ENCODE measurements at places on chromosomes 2 and 18. TPM values are rescaled to one million over a fixed set of nuclear protein-coding genes. Genes with fewer than 3 reads are reported as not detected.
A peak's percentile ranks its signal among the peaks of the same experiment; 100 is the strongest.

The SLC16A14 gene
- total RNA-seq, result 4.7 TPM

The DOK6 gene
- 5.9 TPM for total RNA-seq

The TACR1 gene
- total RNA-seq, result 1.4 TPM

The SP140 gene
- 12.7 TPM for total RNA-seq

DNA sequence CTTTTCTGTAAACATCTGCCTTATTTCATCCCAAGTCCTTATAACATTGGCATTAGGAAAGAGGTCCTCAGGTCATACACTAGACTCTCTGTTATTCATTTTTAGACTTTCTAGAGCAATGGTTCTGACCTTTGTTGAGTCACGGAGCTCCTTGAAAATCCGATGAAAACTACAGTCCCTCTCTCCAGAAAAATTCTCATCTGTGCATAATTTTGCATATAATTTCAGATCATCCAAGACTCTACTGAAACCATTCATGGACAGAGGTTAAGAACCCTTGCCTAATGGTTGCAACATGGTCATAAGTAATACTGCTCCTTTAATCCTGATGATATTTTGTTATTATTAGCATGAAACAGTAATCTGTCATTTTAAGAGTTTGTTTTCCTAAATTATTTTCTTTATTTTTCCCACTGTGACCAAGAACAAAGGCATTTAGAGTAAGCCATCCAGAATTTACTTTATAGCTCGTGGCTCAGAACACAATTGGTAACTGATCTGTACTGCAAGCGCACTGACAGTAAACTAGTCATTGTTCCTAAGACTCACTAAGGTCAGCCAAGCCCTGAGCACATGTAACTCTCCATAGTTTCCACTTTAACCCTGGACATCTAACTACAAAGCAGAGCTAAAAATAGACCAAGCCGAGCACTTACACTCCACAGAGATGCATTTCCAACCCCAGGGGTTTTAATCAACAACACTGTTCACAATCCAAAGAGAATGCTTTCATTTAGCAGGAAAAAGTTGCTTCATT lies 8.4 kb downstream of the MYOM1 start:
- no peaks in the 10 kb centered on the region for H3K4me1 ChIP-seq
- H3K27ac ChIP-seq, result no peak overlapping the region
- H3K36me3 ChIP-seq, result no peaks in the 10 kb centered on the region
- DNase-seq, result no peak
- H3K27me3 ChIP-seq, result no peaks in the 10 kb centered on the region

DNA sequence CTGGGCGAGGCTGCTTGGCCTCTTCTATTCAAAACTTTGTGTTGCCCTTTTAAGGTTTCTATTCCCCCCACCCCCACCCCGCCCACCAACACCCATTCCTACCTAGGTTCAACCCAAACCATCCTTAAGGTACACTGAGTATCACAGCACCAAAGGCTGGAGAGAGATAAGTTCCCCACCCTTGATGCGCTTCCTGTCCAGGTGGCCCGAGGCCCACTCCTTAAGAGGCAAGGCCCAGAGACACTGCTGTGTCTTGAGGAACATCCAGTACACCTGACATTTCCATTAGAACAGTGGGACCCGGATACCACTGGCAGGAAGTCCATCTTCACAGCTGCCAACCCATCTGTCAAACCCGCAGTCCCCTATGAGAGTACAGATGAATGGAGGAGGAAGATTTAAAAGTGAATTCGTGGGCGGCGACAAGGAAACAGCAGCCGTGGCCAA lies 277 bp upstream of the INPP1 start:
- no peaks in the 10 kb centered on the region for H3K36me3 ChIP-seq
- no peaks in the 10 kb centered on the region for H3K27me3 ChIP-seq
- no peak for DNase-seq

GRCh38 chr2:19898592-19899329 lies 3.0 kb downstream of the TTC32 start:
- H3K4me3 ChIP-seq, result no peak overlapping the region
- no peak for DNase-seq
- peaks cover 37% of the 10 kb centered on the region for H3K4me1 ChIP-seq
- H3K27ac ChIP-seq, result no peak overlapping the region
- no peaks in the 10 kb centered on the region for H3K27me3 ChIP-seq

- H3K27ac ChIP-seq, result no peak overlapping the region
- H3K36me3 ChIP-seq, result no peaks in the 10 kb centered on the region
- DNase-seq, result no peak
- no peak overlapping the region for H3K4me3 ChIP-seq
- H3K4me1 ChIP-seq, result no peaks in the 10 kb centered on the region
- no peaks in the 10 kb centered on the region for H3K27me3 ChIP-seq
These were observed 91.9 kb downstream of the PPP1R1C start for GRCh38 chr2:182077448-182078142.

DNA sequence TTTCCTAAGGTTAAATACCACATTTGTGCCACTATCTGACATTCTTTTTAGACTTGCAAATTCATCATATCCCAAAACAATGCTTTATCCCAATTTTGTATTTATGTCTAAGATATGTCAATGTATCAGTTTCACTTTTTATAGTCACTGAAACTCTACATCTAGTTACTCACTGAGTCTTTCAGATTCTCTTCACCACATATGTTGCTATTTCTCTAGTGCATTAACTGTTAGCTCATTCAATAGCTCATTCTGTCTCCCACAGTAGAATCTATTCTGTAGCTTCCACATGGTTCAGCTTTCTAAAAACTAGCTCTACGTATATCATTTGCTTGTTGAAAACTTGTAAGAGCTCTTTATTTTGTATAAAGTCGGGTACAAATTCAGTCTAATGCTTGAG lies 1420.6 kb upstream of the NXPH2 start:
- no peak for DNase-seq
- no peaks in the 10 kb centered on the region for H3K27me3 ChIP-seq
- H3K27ac ChIP-seq, result no peak overlapping the region
- no peaks in the 10 kb centered on the region for H3K36me3 ChIP-seq
- no peak overlapping the region for H3K4me3 ChIP-seq

DNA sequence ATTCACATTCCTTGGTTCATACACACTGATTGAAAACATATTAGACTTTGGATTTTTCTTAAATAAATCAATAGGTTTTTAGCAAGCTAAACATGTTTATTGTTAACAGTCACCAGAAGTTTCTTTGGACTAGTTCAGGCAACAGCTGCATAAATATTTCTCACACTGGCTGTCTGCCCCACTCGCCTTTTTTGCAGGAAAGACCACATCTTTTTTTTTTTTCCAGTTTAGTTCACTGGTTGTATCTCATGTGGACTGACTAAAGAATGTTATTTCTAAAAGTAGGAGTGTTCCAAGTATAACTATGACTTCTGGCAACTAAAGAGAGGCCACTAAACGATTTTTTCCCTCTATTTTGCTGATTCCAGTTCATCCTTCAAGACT lies 31.1 kb downstream of the SLC40A1 start:
- DNase-seq, result no peak
- H3K4me3 ChIP-seq, result no peak overlapping the region
- H3K36me3 ChIP-seq, result no peaks in the 10 kb centered on the region
- H3K4me1 ChIP-seq, result peaks cover 31% of the 10 kb centered on the region
- H3K27me3 ChIP-seq, result no peaks in the 10 kb centered on the region

GRCh38 chr2:110788976-110789375 lies 56.6 kb downstream of the ACOXL start:
- H3K27ac ChIP-seq, result no peak overlapping the region
- H3K27me3 ChIP-seq, result no peaks in the 10 kb centered on the region
- DNase-seq, result no peak

- H3K4me1 ChIP-seq, result peaks cover 47% of the 10 kb centered on the region
- H3K36me3 ChIP-seq, result no peaks in the 10 kb centered on the region
- no peak overlapping the region for H3K27ac ChIP-seq
- no peaks in the 10 kb centered on the region for H3K27me3 ChIP-seq
These were observed 17.0 kb upstream of the STAT4 start for GRCh38 chr2:191167766-191168165.

GRCh38 chr2:157929871-157930667 lies 53.9 kb upstream of the ACVR1 start:
- H3K4me3 ChIP-seq, result no peak overlapping the region
- no peaks in the 10 kb centered on the region for H3K4me1 ChIP-seq

GRCh38 chr2:189517847-189518535 lies 62.6 kb downstream of the SLC40A1 start:
- no peaks in the 10 kb centered on the region for H3K36me3 ChIP-seq
- DNase-seq, result no peak
- peaks cover 13% of the 10 kb centered on the region for H3K4me1 ChIP-seq
- H3K4me3 ChIP-seq, result no peak overlapping the region

GRCh38 chr18:28607991-28608390 lies 431.1 kb upstream of the CDH2 start:
- no peak overlapping the region for H3K4me3 ChIP-seq
- H3K36me3 ChIP-seq, result no peaks in the 10 kb centered on the region
- H3K4me1 ChIP-seq, result no peaks in the 10 kb centered on the region

DNA sequence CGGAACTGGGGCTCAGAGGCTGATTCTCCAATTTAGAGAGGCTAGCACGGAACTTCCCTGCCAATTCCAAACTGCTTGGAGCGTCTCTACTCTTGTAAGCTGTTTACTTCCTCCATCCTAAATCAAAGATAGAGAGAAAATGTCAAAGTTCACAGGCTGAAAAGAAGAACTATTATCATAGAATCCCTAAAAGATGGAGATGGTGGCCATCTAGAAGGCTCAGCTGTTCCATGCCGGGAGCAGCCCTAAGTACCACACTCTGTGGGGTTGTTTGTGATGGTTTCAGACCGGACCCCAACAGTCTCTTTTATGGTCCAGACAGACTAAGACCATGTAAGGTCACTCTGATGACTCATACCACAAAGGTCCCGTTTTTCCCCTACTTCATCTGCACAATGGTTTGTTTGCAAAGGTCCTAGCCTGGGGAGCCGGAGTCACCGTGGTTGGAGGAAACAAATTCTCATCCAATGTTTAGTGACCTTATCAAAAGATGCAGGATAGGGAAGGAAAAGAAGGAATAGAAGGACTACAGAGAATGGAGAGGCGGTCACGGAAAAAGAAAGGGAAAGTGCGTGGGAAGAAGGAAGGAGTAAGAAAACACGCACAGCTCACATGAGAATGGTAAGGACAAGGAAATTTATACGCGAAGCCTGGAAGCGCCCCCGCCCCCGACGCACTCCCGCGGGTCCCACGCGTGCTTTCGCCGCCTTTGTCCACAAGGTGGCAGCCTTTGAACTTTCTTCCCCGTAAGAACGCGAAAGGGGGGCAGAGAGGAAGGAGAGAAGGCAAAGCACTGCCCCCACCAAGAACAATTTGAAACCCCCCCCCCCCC lies 453 bp upstream of the ANTXR1 start:
- no peaks in the 10 kb centered on the region for H3K27me3 ChIP-seq
- no peaks in the 10 kb centered on the region for H3K36me3 ChIP-seq
- peaks cover 13% of the 10 kb centered on the region for H3K4me1 ChIP-seq
- H3K4me3 ChIP-seq, result peak overlapping the region; percentile 78
- H3K27ac ChIP-seq, result peak overlapping the region; percentile 75
- peak; percentile 82 for DNase-seq

- no peaks in the 10 kb centered on the region for H3K27me3 ChIP-seq
- DNase-seq, result no peak
- no peaks in the 10 kb centered on the region for H3K4me1 ChIP-seq
- no peaks in the 10 kb centered on the region for H3K36me3 ChIP-seq
These were observed 292.2 kb upstream of the CYP26B1 start for GRCh38 chr2:72439892-72440291.

DNA sequence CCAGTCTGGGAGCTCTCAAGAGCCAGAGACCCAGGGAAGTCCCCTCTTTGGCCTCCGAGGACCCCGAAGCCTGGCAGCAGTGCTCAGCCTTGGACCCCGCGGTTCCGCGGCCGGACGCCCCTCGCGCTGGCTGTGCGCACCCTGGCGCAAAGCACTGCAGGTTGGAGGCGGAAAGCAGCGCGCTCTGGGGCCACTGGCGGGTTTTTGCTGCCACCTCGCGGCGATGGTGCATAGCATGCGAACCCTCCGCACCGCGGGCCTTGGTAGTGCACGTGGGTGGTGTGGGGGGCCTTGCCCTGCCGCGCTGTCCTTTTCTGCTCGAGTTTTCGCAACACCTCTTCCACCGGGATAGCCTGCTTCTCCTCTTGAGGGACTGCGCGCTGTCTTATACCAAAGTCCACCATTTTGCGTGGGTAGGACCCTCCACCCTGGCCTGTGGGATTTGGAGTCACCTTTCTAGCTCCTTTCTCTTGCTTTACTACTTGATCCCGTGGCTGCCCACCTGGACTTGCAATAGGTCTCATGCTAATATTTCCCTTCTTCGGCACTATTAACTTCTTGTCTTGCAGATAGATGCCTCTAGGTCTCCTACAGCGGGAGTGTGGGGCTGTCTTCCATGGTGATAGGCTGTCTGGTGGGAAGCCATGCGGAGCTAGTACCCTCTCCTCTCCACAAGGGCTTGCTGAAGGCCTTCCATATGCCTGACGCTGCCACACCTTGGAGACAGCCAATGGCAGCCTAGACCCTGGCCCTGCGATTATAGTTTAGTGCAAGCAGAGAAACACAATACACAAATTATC lies 14.3 kb downstream of the SIX3 start:
- H3K27me3 ChIP-seq, result peaks cover 59% of the 10 kb centered on the region
- H3K27ac ChIP-seq, result no peak overlapping the region
- DNase-seq, result peak; percentile 89
- H3K36me3 ChIP-seq, result no peaks in the 10 kb centered on the region
- H3K4me3 ChIP-seq, result no peak overlapping the region

DNA sequence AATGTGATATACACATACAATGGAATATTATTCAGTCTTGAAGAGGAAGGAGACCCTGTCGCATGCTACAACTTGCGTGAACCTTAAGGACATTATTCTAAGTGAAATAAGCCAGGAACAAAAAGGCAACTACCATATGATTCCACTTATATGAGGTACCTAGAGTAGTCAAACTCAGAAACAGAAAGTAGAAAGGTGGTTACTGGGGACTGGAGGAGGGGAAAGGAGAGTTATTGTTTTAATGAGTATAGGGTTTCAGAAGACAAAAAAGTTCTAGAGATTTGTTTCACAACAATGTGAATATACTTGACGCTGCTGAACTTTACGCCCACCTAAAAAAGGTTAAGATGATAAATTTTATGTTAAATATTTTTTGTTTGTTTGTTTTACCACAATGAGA lies 47.0 kb downstream of the CXCR4 start:
- H3K27ac ChIP-seq, result no peak overlapping the region
- H3K27me3 ChIP-seq, result no peaks in the 10 kb centered on the region
- no peaks in the 10 kb centered on the region for H3K36me3 ChIP-seq
- H3K4me1 ChIP-seq, result no peaks in the 10 kb centered on the region
- DNase-seq, result no peak
- H3K4me3 ChIP-seq, result no peak overlapping the region

DNA sequence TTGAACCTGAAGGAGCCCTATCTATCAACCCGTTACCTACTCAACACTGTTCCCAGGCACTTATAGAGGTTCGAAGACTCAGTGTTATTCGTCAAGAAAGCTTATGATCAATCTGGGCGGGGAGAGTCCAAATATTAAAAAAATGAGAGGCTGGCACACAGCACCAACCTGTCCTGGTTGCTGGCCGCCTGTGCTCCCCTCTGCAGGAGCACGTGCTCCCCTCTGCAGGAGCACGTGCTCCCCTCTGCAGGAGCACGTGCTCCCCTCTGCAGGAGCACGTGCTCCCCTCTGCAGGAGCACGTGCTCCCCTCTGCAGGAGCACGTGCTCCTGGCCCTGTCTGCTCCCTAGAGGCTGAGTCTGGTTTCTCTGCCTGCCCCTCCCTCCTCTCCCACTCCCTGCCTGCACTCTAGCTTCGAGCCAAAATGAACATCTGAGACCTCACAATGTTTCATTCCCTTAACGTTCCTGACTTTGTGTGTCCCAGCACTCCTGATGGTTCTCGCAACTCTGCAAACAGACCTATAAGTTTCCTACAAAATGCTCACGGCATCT lies 614.0 kb upstream of the ID2 start:
- H3K4me3 ChIP-seq, result no peak overlapping the region
- no peaks in the 10 kb centered on the region for H3K27me3 ChIP-seq
- H3K27ac ChIP-seq, result no peak overlapping the region
- H3K4me1 ChIP-seq, result no peaks in the 10 kb centered on the region

GRCh38 chr2:20355131-20355530 lies 4.5 kb upstream of the PUM2 start:
- H3K36me3 ChIP-seq, result no peaks in the 10 kb centered on the region
- peaks cover 9% of the 10 kb centered on the region for H3K4me1 ChIP-seq
- H3K4me3 ChIP-seq, result no peak overlapping the region
- DNase-seq, result no peak
- no peaks in the 10 kb centered on the region for H3K27me3 ChIP-seq
- H3K27ac ChIP-seq, result no peak overlapping the region

All from upper lobe of right lung (tissue), 1 donor.